ENCODE measurements at places on chromosomes 12 and 14. TPM values are rescaled to one million over a fixed set of nuclear protein-coding genes. Genes with fewer than 3 reads are reported as not detected.

DNA sequence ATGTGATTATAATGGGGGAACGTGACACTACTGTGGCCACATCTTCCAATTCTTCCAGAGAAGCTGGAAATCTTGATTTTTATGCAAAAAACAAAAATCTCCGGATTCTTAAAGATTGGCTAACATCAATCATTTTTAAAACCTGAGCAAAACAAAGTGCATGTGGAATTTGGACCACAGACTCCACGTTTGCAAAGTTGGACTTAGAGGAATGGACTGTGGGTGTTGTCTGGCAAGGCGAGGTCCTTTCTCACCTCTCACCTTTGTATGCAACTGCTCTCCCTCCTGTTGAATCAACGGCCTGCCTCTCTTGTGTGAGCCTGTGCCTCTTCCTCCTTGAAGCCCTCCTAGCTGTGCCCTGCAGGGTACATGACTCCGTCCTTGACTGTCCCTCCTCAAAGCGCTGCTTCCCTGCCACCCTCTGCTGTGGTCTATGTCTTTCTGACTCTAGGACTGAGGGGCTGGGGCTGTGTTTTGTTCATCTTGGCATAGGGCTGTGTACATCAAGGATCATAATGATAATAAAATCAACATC is 122.4 kb downstream of the PHETA1 start:
- no peak for DNase-seq

- DNase-seq: no peak
These were observed 344.4 kb upstream of the ATXN7L3B start for GRCh38 chr12:74193191-74193590.

The RIMBP2 gene
- polyA plus RNA-seq: 17.8 TPM

GRCh38 chr14:93269341-93270068 is 62.4 kb downstream of the UBR7 start:
- no peak for DNase-seq
